ENCODE measurements at places on chromosomes 1 and 21.
A peak's percentile ranks its signal among the peaks of the same experiment; 100 is the strongest.

GRCh38 chr1:155858800-155859233 is 550 bp upstream of the SYT11 start:
- DNase-seq = no peak

GRCh38 chr1:94501935-94502334 is 39.6 kb downstream of the F3 start:
- no peak for DNase-seq

- no peak for DNase-seq
Observed at GRCh38 chr21:45855248-45855811, 126.2 kb upstream of the COL6A1 start.

GRCh38 chr1:66932291-66932690 is 7.5 kb downstream of the MIER1 start:
- no peak for DNase-seq

- DNase-seq = no peak
Observed at GRCh38 chr21:45020629-45021427, 53.6 kb upstream of the ADARB1 start.

- DNase-seq = no peak
Observed at GRCh38 chr1:149936170-149936991, at the start of gene MTMR11. MTMR11 (minus strand) TSS chr1:149936879; CDS start chr1:149936647, 232 bp downstream.

DNA sequence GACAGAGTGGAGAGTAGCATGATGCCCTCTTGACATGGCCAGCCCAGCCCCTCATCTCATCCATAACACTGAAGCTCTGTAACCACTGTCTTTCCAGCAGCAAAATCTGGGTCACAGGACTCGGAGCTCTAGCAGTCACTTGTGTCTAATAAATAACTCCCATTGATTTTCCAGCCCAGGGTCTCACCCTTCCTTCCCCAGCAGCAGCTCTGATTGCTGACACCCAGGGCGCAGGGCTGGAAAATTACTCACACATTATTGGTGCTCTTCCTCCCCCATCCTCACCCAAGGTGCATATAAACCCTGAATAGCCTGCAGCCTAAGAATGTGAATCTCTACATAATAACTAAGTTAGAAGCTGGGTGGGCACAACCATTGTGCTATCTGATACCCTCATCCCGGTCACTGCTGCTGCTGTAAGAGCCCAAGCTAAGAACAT is 21.1 kb upstream of the OR10J5 start:
- no peak for DNase-seq

- DNase-seq = no peak
Observed at GRCh38 chr1:4653328-4653660, 1.1 kb upstream of the AJAP1 start.

GRCh38 chr21:45299864-45300785 is 12.4 kb upstream of the POFUT2 start:
- DNase-seq = no peak

DNA sequence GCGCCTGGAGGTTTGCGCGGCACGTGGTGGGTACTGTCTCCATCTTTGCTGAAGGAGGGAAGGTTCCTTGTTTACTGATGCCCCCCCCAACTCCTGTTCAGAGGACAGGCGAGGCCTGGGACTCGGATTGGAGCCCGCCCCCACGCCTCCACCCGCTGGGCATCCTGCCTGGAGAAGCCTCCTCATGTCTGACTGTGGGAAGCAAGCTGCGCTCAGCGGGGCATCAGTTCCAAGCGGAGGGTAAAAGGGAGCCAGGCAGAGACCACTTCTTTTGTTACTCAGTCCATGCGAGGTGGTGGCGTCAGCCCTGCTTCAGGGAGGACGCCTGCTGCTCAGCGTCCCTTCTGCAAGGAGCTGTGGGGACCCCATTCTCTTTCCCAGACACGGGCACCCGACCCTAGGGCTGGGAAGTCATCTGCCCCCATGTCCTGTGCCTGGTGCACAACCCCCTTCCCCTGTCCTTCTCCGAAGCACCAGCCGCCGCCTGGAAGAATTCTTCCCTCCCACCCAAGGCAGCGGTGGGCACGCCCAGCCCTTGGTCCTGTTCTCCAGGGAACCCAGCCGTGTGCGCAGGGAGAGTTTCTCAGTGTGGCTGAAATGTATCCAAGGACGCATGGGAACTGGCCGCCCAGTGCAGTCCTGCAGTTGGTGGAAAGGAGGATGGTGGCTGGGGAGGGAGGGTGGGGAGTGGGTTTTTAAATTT is 414.0 kb downstream of the CAMTA1 start:
- DNase-seq = no peak

DNA sequence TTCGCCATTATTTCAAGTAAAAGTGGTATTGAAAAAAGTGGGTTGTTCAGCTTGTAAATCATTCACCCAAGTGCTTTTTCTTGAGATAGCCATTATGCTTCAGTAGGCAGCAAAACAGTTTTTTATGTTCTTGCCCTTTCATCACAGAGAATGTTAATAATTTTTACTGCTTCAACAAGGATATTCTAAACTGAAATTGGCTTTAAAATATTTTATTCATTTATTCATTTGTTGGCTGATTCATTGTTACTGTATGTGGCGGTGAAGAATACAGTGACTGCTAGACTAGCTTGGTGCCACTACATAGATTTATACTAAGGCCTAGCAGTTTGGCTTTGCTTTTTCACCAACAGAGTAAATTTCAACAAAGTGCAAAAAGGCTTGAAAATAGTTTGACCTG is 121.5 kb downstream of the OLFML2B start:
- no peak for DNase-seq

GRCh38 chr1:223088713-223089240 is 54.3 kb downstream of the TLR5 start:
- no peak for DNase-seq

GRCh38 chr1:16677552-16678431 is 11.0 kb upstream of the RNU1-3 start:
- peak; percentile 60 for DNase-seq

- peak; percentile 64 for DNase-seq
Observed at GRCh38 chr21:18164933-18165332, 79.7 kb upstream of the CHODL start.

DNA sequence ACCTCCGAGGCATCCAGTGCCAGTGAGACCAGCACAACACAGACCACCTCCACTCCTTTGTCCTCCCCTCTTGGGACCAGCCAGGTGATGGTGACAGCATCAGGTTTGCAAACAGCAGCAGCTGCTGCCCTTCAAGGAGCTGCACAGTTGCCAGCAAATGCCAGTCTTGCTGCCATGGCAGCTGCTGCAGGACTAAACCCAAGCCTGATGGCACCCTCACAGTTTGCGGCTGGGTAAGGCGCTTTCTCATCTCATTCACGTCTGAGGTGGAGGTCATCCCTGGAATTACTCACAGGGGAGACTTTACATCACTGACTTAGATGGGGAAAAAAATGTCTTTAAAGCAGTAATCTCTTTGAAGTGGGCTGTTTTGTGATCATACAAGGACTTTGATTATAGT is 106.3 kb downstream of the CD247 start:
- DNase-seq = no peak

DNA sequence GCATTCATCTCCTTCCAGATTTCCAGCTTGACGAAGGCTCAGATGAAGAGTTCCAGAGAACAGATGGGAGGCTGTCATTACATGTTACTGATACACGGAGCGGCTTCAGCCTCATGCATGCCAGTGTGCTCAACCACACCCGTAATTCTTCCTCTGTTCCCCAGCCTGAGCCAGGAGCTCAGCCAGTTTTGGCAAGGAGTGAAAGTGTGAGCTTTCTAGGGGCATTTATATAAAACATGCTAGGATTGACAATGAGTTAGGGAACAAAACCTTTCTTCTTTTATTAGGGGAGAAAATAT is 290.4 kb upstream of the PLXNA2 start:
- no peak for DNase-seq

- DNase-seq = no peak
Observed at GRCh38 chr1:4734791-4735190, 80.4 kb downstream of the AJAP1 start.

GRCh38 chr21:44887126-44887806 is 13.8 kb upstream of the PTTG1IP start:
- DNase-seq = no peak

DNA sequence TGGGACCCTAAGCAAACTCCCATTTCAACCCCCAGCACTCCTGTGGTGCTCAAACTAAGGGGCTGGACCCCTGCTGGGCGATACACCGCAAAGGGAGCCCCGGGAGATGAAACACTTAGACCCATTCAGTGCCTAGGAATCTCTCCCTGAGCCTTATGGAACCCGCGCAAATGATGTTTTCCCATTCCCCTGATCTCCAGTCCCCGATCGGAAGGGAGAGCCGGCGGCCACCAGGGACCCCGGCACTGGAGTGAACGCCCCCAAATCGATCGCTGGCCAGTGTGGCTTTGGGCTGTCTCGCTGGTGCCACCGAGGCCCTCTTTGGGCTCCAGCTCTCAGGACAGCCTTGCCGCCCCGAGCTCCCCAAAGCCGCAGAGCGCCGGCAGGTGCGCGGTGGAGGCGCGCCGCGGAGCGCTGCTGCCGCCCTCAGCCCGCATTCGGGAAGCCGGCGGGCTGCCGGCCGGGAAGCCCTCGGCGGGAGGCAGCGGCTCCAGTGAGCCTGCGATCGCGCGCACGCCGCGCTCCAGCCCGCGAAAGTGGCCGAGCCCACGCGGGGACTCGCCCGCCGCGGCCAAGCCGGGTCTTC is 1.1 kb downstream of the PLXNA2 start:
- DNase-seq = peak; percentile 70

DNA sequence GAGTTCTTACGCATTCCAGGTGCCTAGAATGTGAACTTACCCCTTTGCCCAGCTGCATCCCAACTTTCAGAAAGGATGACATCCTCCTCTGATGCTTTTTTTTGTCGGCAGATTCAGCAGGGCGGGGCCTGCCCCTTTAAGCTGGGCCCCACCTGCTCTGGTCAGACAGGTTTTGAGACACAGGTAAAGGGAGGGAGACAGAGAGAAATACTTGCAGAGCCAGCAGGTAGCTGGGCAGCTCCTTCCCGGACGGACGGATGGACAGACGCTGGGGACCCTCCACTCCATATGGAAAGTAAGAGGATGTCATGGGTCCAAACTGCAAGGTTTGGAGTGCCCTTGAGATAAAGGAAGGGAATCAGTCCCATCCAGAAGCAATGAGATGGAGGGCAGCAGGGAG is at the start of gene TMEM79:
TMEM79 (plus strand) TSS at position 214 of the 400 bp plus-strand sequence. CDS start 902 bp downstream, outside the sequence.
- DNase-seq = no peak

DNA sequence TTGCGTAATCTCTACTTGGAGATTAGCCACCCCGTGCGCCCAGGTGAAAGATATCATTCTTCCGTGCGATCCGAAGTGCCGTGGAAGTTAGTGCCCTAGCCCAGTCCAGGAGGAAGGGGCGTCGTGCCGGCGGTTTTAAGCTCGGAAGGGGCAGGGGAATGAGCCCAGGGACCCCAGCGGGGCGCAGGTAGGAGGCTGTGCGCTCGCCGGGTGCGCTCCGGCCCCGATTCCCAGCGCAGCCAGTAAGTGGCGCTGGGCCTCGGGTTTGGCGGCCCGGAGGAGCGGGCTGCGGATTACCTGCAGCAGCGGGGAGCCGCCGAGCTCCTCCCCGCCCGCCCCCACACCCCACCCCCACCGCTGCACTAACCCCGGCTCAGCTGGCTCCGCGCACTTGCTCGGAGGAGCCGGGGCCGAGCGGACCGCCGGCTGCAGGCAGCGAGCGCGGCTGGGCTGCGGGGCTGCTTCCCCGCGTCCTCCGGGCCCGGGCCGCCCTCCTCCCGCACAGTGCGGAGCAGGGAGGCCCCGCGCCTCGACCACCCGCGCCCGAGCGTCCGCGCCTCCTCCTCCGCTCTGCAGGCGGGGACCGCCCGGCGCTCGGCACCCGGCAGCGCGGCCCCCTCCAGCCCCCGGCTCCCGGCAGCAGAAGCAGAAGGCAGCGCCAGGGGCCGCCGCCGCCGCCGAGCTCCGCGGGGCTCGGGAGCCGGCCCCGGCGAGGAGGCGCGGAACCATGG is at the start of gene RYR2:
RYR2 (plus strand) TSS at position 390 of the 731 bp plus-strand sequence; CDS start at position 728, 338 bp downstream.
- DNase-seq = no peak

All from MM.1S (cell line).